ENCODE measurements at places on chromosomes 2 and 18.

DNA sequence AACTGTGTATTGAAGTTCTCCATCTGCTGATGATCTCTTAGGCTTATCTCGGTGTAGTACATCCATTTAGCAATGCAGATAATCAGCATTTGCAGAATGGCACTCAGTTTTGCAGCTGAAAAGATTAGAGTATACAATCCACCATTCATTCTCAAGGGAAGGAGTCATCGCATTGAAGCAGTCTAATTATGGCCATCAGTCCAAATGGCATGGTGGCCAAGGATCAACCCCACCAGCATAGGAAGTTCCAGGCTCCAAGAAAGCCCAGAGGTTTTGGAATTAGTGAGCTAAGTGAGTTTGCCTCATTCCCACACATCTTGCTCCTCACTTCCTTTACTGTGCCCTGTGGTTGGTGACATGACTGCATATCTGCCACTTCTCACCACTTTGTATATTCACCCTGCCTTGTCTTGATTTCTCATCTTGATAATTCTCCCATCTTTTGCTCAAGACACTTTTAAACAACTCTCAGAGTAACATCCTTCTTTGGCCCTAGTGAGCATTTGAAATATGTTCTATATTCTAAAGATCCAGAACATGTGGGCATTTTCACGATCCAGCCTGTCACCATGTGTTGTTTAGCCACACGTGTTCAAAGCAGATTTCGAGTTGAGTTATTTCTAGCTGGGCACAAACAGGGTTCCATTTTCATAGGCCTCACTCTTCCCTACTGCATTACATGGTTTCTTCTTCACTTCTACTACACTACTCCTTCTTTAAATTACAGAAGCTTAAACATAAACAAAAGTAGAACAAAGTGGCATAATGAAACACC lies 1119.8 kb downstream of the TSN start:
- no peak for DNase-seq

GRCh38 chr2:86035376-86035882 lies 70.3 kb downstream of the POLR1A start:
- DNase-seq = no peak

GRCh38 chr18:23114171-23114881 lies 21.0 kb upstream of the CABLES1 start:
- no peak for DNase-seq

DNA sequence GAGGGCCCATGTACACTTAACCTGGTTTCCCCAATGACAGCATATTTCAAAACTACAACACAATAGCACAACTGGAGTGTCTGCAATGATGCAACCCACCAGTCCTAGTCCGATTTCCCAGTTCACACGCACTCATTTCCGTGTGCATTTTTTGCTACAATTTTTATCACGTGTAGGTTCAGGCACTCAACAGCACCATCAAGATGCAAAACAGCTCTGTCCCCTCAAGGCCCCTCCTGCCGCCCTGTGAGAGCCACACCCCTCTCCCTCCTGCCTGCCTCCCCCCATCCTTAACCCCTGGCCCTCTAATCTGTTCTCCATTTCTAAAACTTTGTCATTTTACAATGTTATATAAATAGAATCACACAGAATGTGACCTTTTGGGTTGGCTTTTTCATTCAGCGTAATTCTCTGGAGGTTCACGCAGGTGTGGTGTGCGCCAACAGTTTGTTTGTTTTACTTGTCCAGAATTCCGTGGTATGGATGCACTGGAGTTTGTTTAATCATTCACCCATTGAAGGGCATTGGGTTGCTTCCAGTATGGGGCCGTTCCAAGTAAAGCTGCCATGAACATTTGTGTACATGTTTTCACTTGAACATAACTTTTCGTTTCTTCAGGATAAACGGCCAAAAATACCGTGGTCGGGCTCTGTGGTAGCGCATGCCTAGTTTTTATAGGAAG lies 8.4 kb downstream of the KCNIP3 start:
- DNase-seq = no peak

DNA sequence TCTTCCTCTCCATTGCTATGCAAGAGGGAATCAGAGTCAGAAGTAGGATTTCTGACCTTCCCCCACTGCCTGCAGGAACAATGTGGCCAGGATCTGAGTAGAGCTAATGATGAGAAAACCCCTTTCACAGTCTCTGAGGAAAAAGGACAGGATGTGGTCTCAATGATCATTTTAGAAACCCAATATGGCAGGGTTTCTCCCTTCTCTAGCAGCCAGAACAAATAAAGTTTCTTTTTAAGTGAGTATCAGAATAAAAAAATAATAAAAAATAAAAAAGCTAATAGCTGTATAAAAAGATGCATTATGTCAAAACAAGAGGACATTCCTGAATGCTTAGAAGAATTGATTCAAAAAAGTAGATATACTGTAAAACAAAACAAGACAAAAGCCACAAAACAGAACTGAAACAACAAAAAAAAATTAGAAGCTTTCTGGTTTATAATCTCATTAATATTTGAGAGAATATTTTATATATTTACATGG lies 1124.9 kb upstream of the ZEB2 start:
- DNase-seq = no peak

DNA sequence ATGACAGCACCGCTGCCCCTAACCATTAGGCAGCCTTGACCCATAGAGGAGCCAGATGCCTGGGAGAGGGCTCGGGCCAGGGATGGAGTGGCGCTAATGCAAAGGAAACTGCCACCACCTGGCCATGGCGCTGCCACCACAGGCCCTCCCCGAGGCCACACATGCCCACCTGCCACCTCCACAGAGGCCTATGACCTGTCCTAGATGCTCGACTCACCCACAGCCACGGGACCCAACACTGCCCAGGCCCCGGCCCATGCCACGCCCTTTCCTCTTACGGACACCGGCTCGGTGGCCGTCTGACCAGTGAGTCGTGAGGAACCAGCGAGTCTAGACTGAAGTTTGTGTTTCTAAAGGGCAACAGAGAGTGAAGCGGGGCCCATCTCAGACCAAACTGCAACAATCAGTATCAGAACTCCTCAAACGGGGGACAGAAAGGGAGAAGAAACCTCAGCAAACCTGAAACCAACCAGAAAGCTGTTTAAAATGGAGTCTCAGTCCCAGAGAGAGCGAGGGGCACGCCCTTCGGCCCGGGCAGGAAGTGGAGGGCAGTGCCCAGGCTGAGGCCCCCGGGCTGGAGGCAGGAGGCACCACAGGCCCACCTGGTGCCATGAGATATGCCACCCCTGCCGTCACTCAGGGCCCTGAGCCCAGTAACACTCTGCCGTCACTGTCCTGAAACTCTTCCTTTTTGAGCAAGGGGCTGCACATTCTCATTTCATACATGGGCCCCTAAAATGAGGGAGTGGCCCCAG lies 711 bp downstream of the GPR17 start:
- DNase-seq = no peak

- DNase-seq = no peak
Measured at GRCh38 chr2:26650713-26651469, 9.7 kb upstream of the CIB4 start.
